ENCODE measurements at places on chromosomes 11 and 22.
A peak's percentile ranks its signal among the peaks of the same experiment; 100 is the strongest.

GRCh38 chr11:7591987-7592386 is 78.2 kb downstream of the PPFIBP2 start:
- DNase-seq, result no peak

DNA sequence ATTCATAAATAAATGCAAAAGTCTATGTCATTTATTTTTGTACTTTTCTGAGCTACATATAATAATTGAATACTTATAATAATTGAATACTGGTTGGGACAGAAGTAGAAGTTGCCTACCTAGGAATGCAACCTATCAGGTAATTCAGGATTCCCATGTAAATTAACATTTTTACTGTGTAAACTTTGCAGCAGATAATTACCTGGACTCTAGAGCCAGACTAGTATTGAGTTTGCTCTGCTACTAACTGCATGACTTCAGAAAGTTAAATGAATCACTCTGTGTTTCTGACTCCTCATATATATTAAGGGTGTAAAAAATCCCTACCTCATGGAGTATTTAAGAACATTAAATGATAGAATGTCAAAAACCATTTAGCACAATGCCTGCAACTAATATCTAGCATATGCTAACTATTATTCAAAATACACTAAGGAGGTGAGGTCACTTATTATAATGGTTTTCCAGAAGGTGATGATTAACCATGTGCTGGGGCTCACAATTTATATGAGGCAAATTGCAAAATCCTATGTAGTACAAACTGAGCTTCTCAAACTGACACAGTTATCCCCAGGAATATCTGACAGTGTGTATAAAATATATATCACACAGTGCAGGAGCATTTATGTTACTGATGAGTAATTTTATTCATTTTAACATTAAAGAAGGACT is 138.1 kb upstream of the ANO3 start:
- no peak for DNase-seq

DNA sequence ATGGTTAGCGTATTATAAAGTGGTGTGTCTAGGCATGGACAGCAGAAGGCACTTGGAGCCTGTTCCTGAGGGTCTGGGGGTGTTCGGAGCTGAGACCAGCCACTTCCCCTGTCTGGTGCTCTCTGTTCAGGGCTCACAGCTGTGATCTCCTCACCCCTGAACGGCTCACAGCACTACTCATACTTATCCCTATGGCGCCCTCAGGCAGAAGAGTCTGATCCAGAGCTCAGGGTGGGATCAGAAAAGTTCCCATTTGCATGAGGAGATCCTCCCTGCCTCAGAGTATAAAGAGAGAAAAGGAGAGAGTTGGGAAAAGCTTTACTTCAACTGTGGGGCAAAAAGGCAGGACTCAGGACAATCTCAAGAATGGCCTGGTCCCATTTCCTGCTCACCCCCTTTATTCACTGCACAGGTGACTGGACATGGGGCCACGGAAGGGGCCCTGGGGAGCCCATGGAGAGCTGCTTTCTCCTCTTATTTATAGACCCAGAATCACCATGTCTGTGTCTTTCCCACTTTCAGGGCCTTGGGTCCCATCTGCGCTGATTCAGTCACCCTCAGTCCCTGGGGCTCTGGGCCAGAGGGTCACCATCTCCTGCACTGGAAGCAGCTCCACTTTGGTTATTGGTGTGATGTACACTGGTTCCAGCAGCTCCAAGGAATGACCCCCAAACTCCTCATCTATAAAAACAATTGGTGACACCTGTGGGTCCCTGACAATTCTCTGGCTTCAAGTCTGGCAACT is 97.0 kb upstream of the TOP3B start:
- no peak for DNase-seq

DNA sequence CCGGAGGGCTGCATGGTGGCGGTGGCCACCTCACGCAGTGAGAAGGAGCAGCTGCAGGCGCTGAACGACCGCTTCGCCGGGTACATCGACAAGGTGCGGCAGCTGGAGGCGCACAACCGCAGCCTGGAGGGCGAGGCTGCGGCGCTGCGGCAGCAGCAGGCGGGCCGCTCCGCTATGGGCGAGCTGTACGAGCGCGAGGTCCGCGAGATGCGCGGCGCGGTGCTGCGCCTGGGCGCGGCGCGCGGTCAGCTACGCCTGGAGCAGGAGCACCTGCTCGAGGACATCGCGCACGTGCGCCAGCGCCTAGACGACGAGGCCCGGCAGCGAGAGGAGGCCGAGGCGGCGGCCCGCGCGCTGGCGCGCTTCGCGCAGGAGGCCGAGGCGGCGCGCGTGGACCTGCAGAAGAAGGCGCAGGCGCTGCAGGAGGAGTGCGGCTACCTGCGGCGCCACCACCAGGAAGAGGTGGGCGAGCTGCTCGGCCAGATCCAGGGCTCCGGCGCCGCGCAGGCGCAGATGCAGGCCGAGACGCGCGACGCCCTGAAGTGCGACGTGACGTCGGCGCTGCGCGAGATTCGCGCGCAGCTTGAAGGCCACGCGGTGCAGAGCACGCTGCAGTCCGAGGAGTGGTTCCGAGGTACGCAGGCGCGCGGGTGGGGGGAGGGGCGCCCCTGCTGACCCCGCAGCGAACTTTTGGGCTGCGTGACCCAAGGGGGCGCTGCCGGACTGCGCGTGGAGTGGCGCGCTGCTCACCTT is 670 bp downstream of the NEFH start:
- peak; percentile 74 for DNase-seq

DNA sequence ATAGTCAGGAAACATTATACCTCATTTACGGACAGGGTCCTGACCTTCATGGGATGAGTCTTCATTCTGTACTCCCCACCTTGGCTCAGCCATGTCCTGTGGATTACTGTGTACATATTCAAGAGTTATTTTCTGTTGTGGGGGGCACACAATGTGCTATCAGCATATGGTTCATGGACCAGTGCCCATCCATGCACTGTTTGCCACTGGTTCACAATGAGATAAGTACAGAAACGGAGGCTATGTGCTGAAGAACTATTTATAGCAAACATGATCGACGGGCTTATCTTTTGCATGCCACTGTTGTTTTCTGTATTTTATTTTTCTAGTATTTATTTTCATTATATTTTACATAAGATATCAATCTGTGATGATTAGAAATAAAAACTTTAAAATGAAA is 56.4 kb upstream of the CCDC89 start:
- DNase-seq, result no peak

GRCh38 chr11:27431808-27432207 is 40.8 kb downstream of the LGR4 start:
- no peak for DNase-seq

DNA sequence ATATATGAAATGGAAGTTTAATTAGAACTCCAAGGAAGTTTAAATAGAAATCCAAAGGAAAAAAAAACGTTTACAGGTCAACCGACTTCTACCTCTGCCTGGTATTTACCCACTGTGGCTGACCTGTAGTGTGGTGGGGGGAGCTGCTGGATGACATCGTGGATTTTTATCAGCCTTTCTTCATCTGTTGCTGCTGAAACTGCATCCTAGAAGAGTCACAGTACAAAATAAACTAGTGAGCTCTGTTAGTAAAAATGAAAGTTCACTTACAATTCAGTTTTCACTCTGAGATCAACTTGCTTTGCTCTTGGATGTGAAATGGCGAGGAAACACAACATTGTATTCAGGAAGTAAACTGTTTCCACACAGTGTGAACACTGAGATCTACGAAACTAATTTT is 43.2 kb upstream of the TP53AIP1 start:
- no peak for DNase-seq

DNA sequence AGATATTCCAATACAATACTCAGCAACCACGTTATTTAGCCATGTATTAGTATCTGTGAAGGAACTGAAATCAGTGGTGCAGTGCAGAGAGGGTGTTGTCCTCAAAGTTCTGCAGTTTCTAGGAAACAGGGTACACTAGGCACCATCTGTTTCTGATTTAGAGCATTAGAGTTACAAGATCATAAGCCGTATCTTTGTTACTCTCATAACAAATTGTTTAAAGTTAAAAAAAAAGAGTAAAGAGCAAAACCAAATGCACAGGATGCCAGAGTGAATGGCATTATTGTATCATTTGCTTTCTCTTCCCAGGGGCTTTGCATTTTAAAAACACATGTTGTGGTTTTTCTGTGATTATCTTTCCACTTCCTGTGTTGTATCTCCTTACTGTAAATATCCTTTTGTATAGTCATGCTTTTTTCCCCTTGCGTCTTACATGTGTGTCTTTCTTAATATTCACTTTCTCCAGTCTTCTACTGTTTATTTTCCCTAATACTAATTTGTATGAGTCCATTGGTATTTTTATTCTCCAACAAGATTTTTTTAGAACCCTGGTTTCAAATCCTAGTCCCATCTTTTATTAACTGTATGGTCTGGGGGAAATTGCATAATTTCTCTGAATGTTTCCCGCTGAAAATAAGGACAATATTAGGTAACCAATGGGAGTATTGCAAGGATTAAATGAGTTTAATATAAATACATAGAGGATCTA is 15.2 kb upstream of the NUP160 start:
- DNase-seq, result peak; percentile 64

DNA sequence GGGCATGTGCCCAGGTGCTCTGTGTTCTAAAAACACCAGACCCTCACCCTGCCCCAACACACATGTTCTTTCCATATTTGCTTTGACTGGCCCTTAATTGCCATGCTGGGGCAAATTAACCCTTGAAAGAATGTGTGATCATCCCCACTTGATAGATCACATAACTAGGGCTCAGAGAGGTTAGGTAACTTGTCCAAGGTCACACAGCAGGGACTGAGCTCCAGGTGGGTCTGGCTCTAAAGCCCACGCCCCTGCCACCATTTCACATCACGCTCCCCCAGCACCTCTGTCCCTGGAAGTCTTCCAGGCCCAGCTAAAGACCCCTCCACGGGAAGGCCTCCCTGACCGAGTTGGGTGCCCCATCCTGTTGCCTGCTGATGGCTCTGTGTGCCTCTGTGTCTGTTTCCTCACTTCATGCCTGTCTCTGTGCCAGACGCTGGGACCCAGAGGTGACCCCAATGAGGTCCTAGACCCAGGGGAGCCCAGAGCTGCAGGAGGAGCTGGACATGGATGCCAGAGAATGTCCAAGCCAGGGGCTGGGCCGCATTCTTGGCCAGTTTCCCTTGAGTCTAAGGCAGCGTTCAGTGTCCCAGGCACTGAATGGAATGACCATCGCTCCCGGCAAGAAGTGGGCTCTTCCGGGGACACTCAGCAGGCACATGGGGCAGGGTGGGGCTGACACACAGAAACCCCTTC is 79.7 kb downstream of the MYO7A start:
- no peak for DNase-seq

DNA sequence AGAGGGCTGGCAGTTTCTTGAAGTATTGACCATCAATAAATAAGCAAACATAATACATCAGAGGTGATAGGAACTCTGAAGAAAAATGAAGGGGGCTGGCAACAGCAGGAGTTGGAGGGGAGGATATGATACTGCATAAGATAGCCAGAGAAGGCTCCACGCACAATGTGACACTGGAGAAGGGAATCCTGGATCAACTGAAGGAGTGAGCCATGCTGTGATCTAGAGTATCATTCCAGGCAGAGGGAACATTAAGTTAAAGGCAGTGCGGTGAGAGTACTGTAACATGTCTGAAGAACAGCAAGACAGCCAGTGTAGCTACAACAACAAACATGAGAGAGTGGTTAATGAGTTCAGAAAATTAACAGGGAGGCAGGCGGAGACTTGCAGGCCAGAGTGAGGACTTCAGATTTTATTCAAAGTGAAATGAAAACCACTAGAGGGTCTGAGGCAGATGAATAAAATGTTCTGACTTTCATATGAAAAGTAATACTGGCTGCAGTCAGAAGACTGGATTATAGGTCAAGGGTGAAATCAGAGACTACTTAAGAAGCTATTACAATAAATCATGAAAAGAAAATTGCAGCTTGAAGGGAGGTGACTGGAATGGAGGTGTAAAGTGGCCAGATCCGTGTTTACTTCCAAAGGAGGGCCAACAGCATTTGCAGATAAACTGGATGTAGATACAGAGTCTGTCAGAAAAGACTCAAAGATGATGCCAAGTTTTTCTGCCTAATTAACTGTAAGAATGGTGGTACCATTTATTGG is 49.4 kb downstream of the RRAS2 start:
- DNase-seq, result no peak

DNA sequence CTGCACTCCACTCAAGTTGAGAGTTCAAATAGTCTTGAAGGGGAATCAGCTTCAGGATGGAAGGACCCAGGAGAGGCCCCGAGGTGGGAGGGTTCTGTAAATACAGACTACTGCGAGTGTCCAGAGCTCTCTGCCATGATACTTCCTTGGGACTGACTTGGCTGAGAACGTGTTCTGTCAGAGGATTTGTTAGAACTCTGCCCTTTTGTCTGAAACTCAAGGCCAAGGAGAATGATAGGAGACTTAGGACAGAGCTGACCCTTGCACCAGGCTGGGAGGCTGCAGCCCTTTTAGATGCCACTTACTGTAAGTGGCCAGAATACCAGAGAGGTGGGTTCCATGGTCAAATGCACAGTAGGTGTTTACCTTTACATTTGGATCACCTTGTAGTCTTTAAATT is 2.9 kb upstream of the ATF4 start:
- DNase-seq, result no peak

DNA sequence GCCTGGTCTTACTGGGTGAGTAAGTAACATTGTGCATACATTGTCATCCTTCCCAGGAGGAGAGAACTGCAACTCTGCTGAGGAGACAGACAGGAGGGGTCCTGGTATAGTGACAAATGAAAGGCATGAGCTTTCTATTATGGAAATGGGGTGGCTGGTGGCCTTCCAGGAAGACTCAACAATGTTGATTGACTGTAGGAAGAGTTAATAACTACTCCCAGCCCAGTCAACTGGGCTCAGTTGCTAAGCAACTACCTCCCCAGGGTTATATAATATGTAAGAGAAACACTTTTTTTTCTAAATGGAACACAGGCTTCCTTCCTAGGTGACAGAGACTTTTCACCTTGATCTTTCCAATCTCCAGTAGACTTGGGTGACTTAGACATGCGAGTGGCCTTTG is 28.2 kb downstream of the SEZ6L start:
- no peak for DNase-seq

GRCh38 chr11:134765565-134765964 is 353.5 kb upstream of the B3GAT1 start:
- DNase-seq, result no peak

- peak; percentile 55 for DNase-seq
Measured at GRCh38 chr11:1307163-1307870, 2.1 kb downstream of the TOLLIP start.

DNA sequence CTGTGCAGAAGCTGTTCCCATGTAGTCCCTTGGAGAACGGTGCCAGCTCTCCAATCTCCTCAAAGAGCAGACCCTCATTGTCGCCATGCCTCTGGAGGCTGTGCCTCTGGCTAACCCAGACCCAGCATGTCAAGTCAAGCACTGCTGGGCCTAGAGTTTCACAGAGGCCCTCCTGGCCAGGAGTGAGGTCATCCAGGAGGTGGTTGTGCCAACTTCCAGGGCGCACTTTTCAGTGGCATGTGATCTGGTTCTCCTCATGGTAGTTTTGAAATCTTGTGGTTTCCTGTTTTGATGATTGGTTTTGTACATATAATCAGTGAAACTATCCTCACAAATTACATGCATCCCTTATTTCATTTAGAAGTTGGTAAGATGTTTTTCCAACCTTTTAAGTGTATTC is 78.9 kb downstream of the PPFIBP2 start:
- DNase-seq, result peak; percentile 47

- peak; percentile 45 for DNase-seq
Measured at GRCh38 chr22:20781272-20781990, 7.5 kb downstream of the SERPIND1 start.

GRCh38 chr11:66238786-66239413 is 29.5 kb upstream of the RAB1B start:
- DNase-seq, result no peak

Measured in hematopoietic multipotent progenitor cell treated with erythropoietin and hydrocortisone succinate and interleukin-3 and kit ligand, for 6 days (in vitro differentiated cells).